ENCODE measurements at places on chromosomes 3 and 15. TPM values are rescaled to one million over a fixed set of nuclear protein-coding genes. Genes with fewer than 3 reads are reported as not detected.

- no peak for DNase-seq
Observed at GRCh38 chr3:168314166-168314565, 218.4 kb upstream of the GOLIM4 start.

- DNase-seq, result no peak
Observed at GRCh38 chr15:63458026-63458425, 46.4 kb upstream of the USP3 start.

- no peak for DNase-seq
Observed at GRCh38 chr3:88005066-88005465, 53.7 kb downstream of the CGGBP1 start.

The SNX22 gene
- 1.1 TPM for polyA plus RNA-seq

- DNase-seq, result no peak
Observed at GRCh38 chr3:11272906-11273574, 843 bp downstream of the ATG7 start.

- DNase-seq, result no peak
Observed at GRCh38 chr15:67161881-67162280, 92.6 kb downstream of the AAGAB start.

The ALDH1A3 gene
- polyA plus RNA-seq, result 6.6 TPM

DNA sequence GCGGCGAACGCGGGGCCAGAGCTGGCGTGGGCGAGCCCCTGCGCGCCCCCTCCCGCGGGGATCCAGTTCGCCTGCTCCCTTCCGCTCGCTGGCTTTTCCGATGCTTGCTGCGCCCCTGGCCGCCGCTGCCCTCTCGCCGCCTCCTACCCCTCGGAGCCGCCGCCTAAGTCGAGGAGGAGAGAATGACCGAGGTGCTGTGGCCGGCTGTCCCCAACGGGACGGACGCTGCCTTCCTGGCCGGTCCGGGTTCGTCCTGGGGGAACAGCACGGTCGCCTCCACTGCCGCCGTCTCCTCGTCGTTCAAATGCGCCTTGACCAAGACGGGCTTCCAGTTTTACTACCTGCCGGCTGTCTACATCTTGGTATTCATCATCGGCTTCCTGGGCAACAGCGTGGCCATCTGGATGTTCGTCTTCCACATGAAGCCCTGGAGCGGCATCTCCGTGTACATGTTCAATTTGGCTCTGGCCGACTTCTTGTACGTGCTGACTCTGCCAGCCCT, 721 bp downstream of the P2RY1 start:
- peak; percentile 13 for DNase-seq

The CCRL2 gene
- 0.89 TPM for polyA plus RNA-seq

DNA sequence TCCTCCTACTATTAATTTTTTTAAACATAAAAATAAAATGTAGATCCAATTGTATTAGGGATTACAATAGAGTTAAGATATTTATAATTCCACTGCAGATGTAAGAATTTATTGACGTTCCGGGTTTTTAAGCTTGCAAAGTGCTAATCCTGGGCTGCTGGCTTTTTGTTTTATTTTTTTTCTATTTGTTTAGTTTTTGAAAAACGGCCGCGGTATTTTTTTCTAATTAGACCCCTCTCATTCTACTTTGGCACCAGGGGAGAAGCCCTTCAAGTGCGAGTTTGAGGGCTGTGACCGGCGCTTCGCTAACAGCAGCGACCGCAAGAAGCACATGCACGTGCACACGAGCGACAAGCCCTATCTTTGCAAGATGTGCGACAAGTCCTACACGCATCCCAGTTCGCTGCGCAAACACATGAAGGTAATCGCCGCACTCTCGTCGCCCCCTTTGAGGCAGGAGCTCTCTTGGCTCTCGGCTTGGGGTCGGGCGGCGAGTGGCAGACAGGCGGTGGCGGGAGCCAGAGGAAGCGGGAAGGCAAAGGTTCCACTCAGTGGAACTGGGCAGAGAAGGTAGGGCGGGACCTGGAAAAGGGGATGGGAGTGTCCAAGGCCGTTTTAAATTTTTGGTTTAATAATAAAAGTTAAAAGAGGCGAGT, 3.2 kb downstream of the ZIC1 start:
- no peak for DNase-seq

The GOLGA8T gene
- 0.79 TPM for polyA plus RNA-seq

The PLA2G4E gene
- polyA plus RNA-seq, result not detected

DNA sequence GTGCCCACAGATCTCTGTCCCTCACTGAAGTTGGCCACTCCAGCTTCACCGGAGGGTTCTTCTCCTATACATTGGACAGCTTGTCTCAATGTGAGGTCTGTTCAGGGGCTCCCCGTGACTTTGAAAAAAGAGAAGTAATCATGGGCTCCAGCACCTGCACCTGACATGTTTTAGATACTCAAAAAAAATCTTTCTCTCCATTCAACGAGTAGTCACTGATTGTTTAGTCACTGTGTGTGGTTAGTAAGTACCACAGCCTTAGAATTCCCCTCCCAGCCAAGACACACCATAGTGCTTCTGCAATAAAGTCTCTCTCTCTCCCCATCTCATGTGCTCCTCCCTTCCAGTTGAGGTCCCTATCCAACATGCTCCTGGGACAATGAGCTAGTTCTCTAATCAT, 18.6 kb downstream of the CCR9 start:
- DNase-seq, result no peak

- no peak for DNase-seq
Observed at GRCh38 chr15:82681371-82681770, 28.3 kb downstream of the AP3B2 start.

The SMCO1 gene
- polyA plus RNA-seq, result not detected

The AP2M1 gene
- polyA plus RNA-seq, result 397 TPM

DNA sequence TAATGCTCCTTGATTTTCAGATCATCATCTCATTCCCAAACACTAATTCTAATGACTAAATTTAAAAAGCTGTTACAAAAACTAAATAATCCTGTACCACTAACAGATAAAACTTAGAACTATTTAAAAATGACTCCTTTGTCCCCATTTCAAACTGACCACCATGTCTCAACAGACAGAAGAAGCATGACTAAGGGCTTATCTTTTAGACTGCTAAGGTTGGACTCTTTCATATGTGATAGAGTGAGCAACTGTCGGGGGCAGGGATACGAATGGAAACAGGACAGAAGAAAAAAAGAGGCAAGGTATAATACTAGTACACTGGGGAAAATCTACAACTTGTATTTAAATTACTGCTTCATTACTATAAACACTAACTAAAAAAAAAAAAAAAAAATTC, 23.3 kb downstream of the SNX4 start:
- DNase-seq, result no peak

The THSD4 gene
- polyA plus RNA-seq, result 48.5 TPM

The CIDEC gene
- 0.17 TPM for polyA plus RNA-seq

The MYZAP gene
- 8.9 TPM for polyA plus RNA-seq

- DNase-seq, result no peak
Observed at GRCh38 chr15:83064859-83065258, 2.2 kb downstream of the BTBD1 start.

GRCh38 chr3:55579496-55579895, 92.4 kb upstream of the WNT5A start:
- DNase-seq, result peak; percentile 63

GRCh38 chr3:178568155-178568731, 32.0 kb downstream of the KCNMB2 start:
- no peak for DNase-seq

The PTPRG gene
- 75.4 TPM for polyA plus RNA-seq

- DNase-seq, result no peak
Observed at GRCh38 chr3:37054370-37054769, 61.1 kb downstream of the MLH1 start.

Measured in left renal cortex interstitium (tissue), 4 donors.